ENCODE measurements at places on chromosomes 12 and 14.
A peak's percentile ranks its signal among the peaks of the same experiment; 100 is the strongest.

DNA sequence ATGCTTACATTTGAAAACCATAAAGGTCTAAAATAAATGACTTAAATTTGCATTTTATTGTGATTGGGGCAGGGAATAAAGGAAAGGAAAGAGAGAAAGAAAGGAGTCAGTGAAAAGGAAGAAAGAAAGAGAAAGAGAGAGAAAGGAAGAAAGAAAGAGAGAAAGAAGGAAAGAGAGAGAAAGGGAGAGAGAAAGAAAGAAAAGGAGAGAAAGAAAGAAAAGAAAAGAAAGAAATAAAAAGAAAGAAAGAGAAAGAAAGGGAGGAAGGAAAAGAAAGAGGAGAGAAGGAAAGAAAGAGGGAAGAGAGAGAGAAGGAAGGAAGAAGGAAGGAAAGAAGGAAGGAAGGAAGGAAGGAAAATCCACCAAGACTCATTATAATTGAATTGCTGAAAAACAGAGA lies 222.8 kb downstream of the RMST start:
- DNase-seq = no peak

DNA sequence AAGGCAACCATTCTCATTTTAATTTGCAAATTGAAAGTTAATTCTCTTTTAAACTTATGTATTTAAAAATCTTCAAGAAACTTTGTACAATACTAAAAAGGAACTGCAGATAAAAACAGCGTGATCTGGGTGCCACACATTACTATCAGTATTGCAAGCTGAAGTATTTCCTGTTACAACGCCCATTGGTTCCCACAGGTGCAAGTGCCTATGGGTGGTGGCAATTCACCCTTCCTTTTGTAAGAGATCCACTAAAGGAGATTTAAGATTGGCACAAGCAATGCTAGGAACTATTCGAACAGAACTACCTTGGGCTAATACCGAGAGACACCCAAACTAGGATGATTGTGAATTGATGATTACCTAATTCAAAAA lies 13.2 kb downstream of the TAOK3 start:
- no peak for DNase-seq

- no peak for DNase-seq
Observed at GRCh38 chr14:29846339-29847055, 81.2 kb downstream of the PRKD1 start.

- peak; percentile 38 for DNase-seq
Observed at GRCh38 chr12:121804417-121805111, 755 bp downstream of the SETD1B start.

GRCh38 chr12:11719678-11720099 lies 70.2 kb downstream of the ETV6 start:
- DNase-seq = peak; percentile 33

DNA sequence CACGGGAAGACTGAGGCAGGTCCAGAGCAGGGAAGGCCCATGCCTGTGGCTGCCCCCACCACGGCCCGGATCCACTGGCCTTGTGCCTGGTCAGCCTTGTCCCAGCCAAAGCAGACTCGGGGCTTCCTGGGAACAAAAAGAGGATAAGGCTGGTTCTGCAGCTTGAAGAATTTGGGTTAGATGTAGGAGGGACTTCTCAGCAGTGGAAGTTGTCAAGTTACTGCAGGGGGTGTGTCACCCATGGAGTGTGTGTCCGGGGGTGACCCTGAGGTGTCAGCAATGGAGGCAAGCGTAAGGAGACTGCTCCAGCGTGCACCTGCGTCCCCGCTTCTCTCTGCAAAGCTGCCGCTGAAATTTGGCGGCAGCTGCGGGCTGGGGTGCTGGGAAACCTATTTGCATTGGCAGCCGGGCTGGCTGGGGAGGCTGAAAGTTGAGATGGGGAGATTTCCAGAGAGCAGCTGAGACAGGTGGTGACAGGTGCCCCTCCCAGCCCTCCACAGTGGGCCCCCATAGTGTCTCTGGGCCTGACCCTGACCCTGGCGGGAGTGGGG lies 12.5 kb upstream of the TNFAIP2 start:
- no peak for DNase-seq

DNA sequence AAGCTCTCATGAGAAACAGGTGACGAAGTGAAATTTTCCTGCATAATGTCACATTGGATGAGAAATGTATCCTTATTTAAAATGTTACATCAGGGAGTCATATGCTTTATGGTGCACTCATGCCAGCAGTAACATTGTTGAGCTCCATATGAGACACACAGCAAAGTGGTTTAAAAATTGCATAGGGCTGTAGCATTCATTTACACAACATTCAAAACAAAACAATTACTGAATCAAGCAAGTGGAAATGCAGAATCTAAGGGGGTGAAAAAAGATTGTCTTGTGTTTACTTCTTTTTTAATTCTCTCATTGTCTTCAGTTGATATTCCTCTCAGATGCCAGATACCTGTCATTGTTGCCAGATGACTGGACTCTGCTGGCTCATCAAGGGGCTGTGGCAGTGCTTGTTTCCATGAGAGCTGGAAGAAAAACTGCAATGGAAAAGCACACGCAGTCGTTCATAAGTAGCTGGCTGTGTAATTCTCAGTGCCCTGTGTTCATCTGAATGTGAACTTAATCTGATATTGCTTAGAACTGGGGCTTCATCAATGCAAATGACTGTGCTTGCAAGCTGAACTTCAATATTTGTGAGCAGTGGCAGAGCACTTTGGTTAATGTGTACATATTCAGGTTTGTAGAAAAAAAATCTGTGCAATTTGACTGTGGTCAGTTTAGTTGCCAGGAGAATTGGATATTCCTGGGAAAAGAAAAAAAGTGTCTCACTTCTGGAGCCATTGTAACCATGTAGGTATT lies 305.6 kb downstream of the RAD51B start:
- no peak for DNase-seq

DNA sequence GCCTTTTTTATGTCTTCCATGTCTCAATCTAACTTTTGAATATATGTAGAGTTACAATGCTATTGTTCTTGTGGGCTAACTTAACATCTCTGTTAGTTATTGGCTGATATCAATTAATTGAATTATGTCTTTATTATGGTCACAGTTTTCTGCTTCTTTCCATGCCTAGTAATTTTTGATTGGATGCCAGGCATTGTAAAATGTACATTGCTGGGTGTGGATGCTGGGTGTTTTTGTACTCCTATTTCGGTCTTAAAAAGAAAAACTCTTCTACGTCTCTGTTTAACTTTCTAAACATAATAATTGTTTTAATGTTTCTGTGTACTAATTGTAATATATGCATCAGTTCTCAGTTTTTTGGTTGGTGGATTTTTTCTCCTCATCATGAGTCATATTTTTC lies 296.1 kb upstream of the PRICKLE1 start:
- no peak for DNase-seq

DNA sequence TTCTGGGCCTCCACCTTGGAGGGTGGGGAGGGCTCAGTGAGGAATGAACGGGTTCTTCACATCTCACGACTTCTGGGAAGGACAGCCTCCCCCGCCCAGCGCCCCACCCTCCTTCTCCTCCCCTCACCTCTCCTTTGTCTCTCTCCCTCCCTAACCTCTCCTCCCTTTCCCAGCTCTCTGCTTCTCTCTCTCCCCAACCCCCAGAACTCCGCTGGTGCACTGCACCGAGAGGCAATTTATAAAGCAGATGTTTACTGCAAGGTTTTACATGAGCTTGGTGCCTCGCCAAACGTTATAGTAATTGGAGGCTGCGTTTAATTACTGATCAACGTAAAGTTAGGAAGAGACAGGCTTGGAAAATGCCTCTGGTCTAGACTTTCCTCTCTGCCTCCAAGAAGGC lies 42.9 kb upstream of the FAM222A start:
- no peak for DNase-seq

DNA sequence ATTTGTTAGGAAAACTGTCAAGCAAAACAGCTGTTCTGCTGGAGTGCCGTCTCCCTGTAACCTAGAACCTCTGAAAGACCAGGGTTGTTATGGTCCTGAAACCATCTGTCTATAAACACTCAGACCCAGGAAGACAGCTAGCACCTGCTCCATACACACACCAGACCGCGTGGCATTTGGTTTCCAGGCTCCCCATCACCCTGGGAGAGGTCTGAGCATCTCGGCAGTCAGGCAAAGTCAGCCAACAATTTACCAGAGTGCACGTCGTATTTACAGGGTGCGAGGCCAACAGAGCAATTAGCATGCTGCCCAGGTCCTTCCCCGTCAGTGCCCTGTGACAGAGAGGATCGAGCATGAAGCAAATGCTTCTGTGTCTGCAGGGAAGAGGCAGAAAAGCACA lies 272.5 kb downstream of the SLC15A4 start:
- DNase-seq = no peak

DNA sequence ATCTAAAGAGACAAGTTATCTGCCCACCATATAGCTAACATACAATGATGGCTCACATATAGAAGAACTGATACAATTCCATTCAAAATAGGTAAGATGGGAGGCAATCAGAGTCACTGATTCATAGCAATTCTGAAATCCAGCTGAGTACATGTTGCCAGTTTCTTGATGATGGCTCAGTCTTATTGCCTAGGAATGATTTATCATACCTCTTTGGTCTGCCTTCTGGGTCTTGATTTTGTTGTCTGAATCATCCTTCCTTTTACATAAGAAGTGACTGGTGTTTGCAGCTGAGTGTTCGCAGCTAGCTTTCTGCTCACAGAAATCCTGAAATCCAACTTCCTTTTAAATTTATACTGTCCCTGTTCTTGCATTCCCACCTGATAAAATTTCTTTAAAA lies 463.2 kb upstream of the MGAT4C start:
- DNase-seq = no peak

DNA sequence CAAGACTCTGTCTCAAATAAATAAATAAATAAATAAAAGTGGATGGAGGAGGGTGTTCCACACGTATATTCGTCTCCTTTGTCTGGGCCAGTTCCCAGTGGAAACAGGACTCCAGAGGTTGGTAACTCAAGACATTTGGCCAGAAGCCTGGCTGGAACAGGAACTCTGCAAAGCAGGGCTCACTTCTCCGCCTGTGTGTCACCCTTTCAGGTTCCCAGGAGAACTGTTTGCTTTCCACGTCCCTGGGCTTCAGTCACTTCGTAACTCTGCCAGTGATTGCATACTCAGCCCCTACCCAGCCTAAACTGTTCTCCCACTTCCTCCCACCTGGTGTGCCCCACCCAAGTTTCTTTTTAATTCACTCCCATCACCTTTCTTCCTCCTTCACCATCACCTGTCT lies 7.0 kb upstream of the UBE2N start:
- DNase-seq = no peak

DNA sequence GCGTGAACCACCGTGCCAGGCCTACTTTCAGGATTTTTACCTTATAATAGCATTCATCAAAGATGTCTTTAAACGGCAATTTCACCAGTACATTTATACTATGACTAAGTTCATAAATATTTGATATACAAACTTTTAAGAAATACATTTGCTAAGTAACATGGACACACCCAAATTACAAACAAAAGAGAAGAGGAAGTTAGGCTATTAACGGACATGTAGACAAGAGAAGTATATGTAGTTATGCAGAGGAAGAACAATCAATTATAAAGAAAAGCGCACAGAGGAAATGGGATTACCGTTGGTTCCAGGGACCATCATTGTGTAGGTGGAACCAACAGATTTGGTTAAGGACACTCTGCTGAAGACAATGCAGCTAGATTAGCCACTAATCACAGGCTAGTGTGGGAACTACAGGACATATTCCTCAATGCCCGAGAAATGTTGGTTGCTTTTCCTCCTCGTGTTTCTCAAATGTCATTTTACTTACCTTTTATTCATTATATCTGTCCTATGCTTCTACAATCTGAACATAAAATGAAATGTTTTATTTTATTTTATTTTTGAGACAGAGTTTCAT lies 24.0 kb upstream of the PKP2 start:
- DNase-seq = no peak

GRCh38 chr12:49912345-49913255 lies 8.9 kb upstream of the FAIM2 start:
- no peak for DNase-seq

- DNase-seq = no peak
Observed at GRCh38 chr12:121009741-121010140, 6.5 kb downstream of the C12orf43 start.

DNA sequence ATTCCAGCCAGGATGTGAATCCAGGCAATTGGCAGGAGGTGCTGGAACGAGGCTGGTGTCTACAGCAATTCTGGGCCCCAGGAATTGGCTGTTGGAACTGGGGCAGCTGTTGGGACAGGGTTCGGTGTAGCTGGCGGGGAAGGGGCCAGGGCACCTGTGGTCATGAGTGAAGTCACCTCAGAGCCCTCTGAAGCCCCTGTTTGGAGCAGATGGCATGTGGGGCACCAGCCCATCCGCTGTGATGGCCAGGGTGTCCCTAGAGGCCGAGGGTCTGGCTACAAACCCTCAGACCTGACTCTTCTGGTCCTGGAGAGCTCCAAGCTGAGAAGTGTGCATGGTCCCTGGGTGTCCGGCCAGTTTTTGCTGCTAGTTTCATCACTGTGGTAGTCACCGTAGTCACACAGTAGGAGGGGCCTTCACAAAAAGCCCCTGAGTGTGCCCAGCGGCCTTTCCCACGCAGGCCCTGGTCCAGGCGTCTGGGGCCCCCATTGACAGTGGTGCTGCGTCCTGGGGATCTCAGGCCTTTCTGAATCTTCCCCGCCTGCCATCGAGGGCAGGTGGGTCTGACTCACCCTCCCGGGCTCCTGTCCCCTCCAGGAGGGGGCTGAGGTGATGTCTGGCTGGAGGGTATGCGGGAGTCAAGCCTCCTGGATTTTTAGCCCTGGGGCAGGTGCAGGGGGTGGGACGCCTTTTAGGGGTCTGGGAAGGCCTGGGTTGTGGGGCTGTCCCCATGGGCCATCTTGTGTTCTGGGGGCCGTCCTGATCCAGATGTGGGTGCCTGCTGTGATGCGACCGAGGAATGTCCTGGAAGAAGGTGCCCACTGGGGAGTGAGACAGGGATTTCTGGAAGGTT lies 368.0 kb downstream of the TMEM121 start:
- no peak for DNase-seq

DNA sequence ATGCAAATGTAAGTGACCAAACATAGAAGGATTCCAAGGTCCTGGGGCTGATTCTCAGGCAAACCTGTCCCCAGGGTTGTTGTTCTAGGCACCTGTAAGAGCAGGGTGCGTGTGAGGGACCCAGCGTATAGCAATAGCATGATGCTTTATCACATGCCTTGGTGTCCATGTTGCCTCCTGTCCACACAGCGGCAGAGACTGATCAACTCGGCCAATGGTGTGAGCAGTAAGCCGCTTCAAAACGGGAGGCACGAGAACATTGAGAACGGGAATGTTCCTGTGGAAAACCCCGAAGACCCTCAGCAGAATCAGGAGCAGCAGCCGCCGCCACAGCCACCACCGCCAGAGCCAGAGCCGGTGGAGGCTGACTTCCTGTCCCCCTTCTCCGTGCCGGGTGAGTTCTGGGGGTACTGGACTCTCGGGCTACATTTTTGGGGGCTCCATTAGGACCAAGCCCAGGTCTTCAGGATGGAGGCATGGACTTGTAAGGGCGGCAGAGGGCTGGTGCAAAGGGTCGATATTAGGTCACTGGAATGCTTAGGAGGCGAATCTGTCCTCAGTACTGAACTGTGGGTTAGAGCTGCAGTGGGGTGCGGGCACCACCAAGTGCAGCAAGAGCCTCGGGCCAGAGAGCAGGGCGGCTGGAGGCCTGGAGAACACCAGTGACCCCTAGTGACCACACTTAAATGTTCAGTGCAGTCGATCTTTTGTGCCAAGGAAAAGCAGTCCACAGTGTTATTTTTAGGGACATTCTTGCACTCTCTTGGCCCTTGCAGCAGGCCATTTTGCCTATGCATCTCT lies 57.2 kb upstream of the RIN3 start:
- DNase-seq = no peak

GRCh38 chr12:27975222-27976136 lies 2.9 kb upstream of the PTHLH start:
- no peak for DNase-seq

- no peak for DNase-seq
Observed at GRCh38 chr12:130136509-130137039, 25.7 kb upstream of the FZD10 start.

- DNase-seq = no peak
Observed at GRCh38 chr12:130783110-130783715, 55.8 kb downstream of the STX2 start.
